ENCODE measurements at places on chromosomes 4 and X.

DNA sequence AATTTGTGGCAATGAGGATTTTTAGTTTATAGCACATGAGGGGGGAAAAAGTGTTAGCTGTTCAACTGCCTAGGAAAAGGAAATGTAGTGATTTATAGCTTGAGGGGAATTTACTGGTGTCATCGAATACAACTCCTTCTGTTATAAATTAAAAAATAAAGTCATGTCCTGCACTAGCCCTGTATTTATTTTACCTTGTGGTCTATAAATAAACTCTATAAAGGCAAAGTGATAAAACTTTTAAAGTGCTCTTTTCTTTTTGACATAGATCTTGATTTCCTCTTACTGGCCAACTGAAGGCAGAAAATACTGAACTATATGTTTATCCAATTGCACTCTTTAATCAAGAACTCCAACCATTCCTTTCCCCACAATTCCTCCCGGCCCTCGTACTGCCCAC lies 672.1 kb upstream of the SLIT2 start:
- DNase-seq: no peak

DNA sequence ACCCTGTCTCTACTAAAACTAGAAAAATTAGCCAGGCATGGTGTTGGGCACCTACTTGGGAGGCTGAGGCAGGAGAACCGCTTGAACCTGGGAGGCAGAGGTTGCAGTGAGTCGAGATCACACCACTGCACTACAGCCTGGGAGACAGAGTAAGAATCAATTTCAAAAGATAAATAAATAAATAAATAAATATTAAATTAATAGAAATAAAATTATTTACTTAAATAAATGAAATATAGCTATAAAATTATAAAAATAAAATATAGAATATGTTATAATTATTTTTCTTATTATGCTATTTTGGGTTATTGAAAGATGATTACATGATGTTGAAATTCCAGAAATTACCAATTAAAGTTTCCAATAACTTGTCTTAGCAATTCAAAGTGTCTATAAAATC lies 1029.8 kb upstream of the AGA start:
- no peak for DNase-seq

DNA sequence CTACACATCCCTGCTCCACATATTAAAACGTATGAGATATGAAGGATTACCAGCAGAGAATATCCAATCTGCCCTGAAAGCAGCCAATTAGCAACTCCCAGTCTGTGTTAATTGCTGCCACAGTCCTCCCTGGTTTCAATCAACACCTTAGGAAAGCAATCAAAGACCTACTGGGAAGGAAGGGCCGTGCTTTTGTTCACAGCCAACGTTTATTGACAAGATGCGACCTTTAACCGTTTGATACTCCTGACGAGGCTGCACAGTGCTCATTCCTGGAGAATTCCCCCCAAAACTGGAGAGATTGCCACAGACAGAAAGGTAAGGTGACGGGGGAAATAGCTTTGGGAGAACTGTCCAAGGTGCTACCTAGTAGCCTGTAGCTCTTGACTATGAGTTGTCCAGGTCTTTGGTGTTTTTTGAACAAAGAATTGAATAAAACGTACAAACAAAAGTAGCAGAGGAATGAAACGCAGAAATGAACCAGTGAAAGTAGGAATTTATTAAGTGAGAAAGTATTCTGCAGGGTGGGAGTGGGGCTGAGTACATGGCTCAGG lies 596.5 kb downstream of the NLGN4X start:
- no peak for DNase-seq

DNA sequence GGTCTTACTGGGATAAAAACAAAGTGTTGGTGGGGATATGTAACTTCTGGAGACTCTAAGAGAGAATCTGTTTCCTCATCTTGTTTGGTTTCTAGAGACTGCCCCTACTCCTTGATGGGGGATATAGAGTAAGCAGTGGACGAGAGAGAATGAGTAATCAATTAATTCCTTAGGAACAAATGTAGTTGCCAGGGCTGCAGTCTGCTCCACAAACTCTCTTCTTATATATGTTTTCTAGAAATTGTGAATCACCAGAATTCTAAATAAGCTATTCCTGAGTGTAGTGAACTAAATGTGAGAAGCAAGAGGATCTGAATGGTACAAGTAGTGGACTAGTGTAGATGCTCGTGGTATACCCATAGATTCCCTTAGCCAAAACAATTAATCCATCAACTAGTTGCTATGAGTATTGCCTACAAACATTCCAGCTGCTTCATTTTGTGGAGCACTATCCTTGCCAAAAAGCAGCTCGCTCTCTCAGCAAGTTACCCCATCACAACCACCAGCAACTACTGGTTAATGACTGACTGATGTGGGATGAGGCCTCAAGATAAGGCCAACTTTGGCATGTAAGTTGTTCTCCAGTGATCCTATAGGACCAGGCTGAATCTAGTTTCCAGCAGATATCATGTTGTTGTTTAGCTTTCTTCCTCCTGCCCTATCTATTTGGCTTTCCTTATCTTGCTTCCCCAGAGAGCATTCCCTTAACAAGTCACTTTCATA lies 273.0 kb downstream of the SLC7A11 start:
- peak; percentile 68 for DNase-seq

GRCh38 chrX:41862562-41863184 lies 60.7 kb downstream of the CASK start:
- no peak for DNase-seq

DNA sequence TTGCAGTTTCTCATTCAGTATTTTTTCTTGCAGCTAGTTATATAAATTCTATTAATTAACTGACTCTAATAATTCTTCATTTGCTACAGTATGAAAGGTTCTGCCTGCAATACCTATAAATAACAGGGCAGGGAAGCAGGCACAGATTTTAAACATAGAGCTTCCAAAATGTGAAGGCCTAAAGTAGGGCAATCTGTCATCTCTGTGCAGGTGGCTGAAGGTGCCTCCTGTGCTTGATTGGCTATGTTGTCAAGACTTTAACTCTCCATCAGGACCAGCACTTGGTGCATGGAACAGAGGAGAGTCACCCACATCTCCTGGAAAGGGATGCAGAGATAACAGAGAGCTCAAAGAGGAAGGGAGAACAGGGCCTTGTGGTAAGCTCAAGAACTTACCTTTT lies 75.2 kb upstream of the TSPAN5 start:
- no peak for DNase-seq

DNA sequence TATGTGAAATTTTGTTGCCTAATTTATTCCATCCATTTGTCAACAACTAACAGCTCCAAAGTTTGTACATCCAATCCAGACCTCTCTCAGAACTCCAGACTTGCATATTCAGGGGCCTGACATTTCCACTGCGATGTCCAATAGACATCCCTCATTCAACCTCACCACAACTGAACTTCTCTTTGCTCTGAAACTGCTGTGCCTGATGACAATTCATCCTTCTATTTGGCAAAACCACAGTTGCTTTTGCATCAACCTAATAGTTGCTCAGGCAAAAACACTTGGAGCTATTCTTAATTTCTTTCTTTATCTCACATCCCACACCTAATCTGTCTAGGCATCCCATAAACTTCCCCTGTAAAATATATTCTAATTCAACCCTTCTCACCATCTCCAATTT lies 56.5 kb downstream of the ANTXR2 start:
- DNase-seq: peak; percentile 52

DNA sequence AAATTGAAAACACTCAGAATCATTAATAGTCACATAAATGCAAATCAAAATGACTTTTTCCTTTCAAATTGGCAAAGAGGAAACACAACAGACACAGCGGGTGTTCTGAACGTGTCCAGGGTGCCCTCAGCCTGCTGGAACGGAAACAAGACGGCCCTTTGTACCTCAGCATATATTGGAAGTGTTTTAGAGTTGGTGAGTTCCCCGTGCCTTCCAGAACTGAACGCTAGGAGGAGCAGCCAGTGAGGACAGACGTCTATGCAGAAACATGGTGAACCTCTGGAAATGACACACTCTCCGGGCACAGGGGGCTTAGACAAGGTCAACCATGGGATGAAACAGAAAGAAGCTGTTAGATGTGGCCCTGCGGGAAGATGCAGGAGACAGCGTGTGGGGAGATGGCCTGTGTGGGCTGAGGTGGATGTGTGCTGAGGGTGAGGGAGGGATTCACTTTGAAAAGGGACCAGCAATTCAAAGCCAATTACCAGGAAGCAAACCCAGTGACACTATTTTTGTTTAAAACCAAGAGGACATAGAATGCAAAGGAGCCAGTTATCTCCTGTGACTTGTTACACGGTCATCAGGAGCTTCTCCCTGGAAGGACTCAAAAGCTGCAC lies 40.4 kb downstream of the RNF212 start:
- DNase-seq: peak; percentile 62

- DNase-seq: peak; percentile 60
Measured at GRCh38 chr4:47639531-47639930, 154.5 kb downstream of the ATP10D start.
